ENCODE measurements at places on chromosomes 16 and 17. TPM values are rescaled to one million over a fixed set of nuclear protein-coding genes. Genes with fewer than 3 reads are reported as not detected.
A peak's percentile ranks its signal among the peaks of the same experiment; 100 is the strongest.

Gene IKZF3
- 2.8 TPM for total RNA-seq

- H3K4me3 ChIP-seq = peak overlapping the region; percentile 95
- peak; percentile 88 for DNase-seq
- no peaks in the 10 kb centered on the region for H3K27me3 ChIP-seq
- peaks cover 4% of the 10 kb centered on the region for H3K36me3 ChIP-seq
- H3K27ac ChIP-seq = peak overlapping the region; percentile 99
- peaks cover 7% of the 10 kb centered on the region for H3K4me1 ChIP-seq
Observed at GRCh38 chr17:73192206-73192893, 505 bp upstream of the COG1 start.

GRCh38 chr17:57505841-57506773, 239.0 kb downstream of the CCDC182 start:
- DNase-seq = no peak
- H3K27me3 ChIP-seq = no peaks in the 10 kb centered on the region
- no peak overlapping the region for H3K4me3 ChIP-seq
- no peaks in the 10 kb centered on the region for H3K4me1 ChIP-seq
- H3K36me3 ChIP-seq = no peaks in the 10 kb centered on the region
- H3K27ac ChIP-seq = no peak overlapping the region

Gene TMEM238L
- total RNA-seq = not detected

- no peak overlapping the region for H3K27ac ChIP-seq
- no peaks in the 10 kb centered on the region for H3K36me3 ChIP-seq
- H3K27me3 ChIP-seq = no peaks in the 10 kb centered on the region
- H3K4me1 ChIP-seq = peaks cover 31% of the 10 kb centered on the region
- H3K4me3 ChIP-seq = no peak overlapping the region
Observed at GRCh38 chr17:49631496-49631895, 46.4 kb downstream of the SPOP start.

Gene PLK1
- 104 TPM for total RNA-seq

GRCh38 chr16:26598061-26598460, 468.7 kb upstream of the C16orf82 start:
- DNase-seq = no peak
- no peak overlapping the region for H3K4me3 ChIP-seq
- H3K4me1 ChIP-seq = peaks cover 13% of the 10 kb centered on the region
- H3K36me3 ChIP-seq = no peaks in the 10 kb centered on the region

DNA sequence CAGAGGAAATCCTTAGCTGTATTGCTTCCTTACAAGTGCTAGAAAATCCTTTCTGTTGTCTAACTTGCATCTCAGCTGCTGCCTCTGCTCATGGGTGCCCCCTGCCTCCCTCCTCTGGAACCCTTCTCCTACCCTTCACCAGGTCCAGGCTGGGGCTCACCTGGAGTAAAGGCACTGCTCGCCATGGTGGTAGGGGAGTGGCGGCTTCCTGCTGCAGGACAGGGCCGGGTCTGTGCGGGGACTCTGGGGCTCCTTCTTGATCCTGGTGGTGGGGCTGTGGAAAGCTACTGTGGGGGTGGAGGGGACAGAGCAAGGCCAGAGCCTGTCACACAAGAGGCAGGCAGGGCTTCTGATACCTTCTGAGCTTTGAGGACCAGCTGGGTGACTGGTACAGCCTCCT, 12.4 kb downstream of the ETV4 start:
- no peak for DNase-seq
- H3K36me3 ChIP-seq = no peaks in the 10 kb centered on the region
- H3K4me3 ChIP-seq = no peak overlapping the region
- peaks cover 18% of the 10 kb centered on the region for H3K4me1 ChIP-seq
- no peaks in the 10 kb centered on the region for H3K27me3 ChIP-seq
- H3K27ac ChIP-seq = no peak overlapping the region

Gene ACSM5
- not detected for total RNA-seq

DNA sequence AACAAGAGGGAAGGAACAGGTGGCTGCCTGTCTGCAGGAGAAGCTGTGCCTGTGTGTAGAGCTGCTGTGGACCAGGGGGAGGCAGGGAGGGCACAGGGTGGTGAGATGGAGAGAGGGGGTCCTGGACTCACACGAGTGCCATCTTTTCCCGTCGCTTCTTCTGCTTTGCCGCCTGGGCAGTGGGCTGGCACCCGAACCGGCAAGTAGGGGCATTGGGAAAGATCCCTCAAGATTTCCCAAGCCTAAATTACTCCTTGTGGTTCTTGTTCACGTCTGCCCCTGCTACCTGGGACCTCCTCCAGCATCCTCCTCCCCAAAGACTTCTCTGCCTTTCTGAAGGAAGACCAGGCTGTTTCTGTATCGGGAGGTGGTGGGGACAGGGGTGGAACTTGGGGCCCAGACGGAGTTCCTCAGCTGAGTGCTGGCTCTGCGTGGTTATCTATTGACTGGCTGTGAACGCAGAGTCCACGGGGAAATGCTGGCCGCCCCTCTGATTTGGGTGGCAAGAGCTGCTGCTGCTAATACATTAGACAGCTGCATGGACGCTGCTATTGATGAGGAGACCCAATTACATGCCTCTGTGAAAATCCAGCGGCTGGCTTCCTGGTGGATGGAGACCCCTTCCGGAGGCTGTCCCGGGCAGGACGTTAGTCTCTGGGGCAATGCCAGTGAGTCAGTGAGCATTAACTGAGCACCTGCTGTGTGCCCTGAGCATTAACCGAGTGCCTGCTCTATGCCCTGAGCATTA, 114.5 kb downstream of the OR1D5 start:
- H3K4me1 ChIP-seq = no peaks in the 10 kb centered on the region
- H3K27me3 ChIP-seq = no peaks in the 10 kb centered on the region
- no peak for DNase-seq

GRCh38 chr16:17836868-17837602, 366.3 kb upstream of the XYLT1 start:
- H3K4me3 ChIP-seq = no peak overlapping the region
- no peak for DNase-seq
- no peaks in the 10 kb centered on the region for H3K36me3 ChIP-seq
- no peaks in the 10 kb centered on the region for H3K27me3 ChIP-seq
- H3K27ac ChIP-seq = no peak overlapping the region
- H3K4me1 ChIP-seq = no peaks in the 10 kb centered on the region

DNA sequence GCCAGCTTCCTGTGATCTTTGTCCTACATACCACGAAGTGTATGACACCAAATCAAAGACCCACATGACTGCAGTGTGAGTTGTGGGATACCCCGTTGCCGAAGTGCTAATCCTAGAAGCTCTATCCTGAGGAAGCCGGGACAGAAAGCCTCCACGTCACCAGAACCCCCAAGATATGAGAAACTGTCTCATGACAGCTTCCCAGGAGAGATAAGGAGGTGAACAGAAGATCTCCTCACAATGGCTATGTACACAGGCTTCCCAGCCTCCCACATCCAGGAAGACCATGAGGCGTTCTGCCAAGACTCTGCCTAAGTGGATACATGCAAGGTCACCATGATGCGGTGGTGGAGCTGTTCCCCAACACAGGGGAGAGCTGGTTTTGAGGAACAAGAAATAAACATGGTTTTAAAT, 37.1 kb downstream of the TRIM25 start:
- no peaks in the 10 kb centered on the region for H3K4me1 ChIP-seq
- no peaks in the 10 kb centered on the region for H3K36me3 ChIP-seq
- no peak overlapping the region for H3K27ac ChIP-seq
- no peak overlapping the region for H3K4me3 ChIP-seq
- H3K27me3 ChIP-seq = no peaks in the 10 kb centered on the region

DNA sequence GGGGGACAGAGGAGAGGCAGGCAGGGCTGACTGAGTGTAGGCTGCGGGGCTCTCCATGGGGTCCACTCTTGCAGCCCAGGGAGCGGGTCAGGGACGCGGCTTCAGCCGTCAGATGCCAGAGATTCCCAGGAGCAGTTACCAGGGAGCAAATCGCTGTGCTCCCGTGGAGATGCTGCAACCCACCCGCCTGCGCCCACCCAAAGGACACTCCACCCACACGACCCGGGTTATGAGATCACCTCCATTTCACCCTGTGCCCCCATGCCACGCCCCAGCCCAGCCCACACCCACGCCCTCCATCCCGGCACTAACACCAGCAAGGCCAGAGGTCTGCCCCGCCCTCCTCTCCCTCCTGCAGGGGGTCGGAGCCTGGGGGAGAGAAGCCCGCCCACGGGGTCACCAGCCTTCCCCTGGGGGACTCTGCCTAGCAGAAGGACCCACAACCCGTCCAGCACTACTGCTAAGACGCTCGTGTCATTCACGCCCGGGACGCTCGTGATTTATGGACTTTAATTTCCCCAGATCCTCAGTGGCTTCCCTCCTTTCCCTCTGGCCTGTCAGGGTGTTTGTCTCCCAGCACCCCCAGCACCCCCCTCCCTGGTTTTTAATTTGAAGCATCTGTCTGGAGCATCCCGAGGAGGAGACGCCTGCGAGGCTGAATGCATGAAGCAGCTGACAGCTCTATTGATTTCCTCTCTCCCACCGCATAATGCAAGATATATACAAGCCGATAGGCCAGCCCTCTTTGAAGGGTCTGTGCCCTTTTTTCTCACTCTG, 6.7 kb upstream of the RPL38 start:
- peaks cover 1% of the 10 kb centered on the region for H3K27me3 ChIP-seq
- H3K36me3 ChIP-seq = no peaks in the 10 kb centered on the region
- H3K4me1 ChIP-seq = peaks cover 16% of the 10 kb centered on the region
- no peak for DNase-seq
- no peak overlapping the region for H3K4me3 ChIP-seq
- H3K27ac ChIP-seq = no peak overlapping the region

Gene KRT27
- total RNA-seq = not detected

DNA sequence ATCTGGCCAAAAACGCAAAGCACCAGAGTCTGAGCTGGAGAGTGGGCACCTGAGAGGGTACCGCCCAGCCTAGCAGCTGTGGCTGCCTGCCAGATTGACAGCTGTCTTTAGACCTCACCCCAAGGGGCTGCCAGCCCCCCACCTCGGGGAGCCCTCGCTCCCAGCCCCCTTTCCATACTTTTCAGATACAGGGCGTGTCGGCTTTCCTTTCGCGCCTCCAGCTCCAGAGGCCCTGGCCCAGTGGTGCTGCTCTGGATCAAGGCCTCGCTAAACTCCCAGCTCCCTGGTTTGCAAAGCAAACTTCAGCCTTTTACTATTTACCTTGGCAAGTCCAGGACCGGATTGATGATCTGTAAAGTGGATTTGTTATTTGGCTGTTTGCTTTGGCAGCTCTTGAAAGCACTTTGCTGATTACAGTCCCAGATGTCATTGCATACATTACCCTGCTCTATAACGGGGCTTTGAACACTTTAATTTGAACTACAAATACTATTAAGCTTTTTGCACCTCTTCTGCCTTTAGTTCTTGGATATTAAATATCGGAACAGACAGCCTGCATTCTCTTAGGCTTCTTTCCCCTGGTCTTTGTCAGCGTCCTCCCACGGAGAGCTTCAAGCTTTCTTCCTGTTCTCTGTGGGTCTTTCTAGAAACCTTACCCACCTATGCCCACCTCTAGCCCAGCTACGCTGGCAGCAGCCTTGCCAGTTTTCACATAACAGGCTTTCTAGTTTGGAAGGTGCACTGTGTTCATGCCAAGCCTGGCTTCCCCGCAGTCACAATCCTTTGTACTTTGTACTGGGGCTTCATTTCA, 63.6 kb upstream of the TBX2 start:
- no peak for DNase-seq
- H3K27ac ChIP-seq = no peak overlapping the region
- peaks cover 24% of the 10 kb centered on the region for H3K4me1 ChIP-seq
- H3K27me3 ChIP-seq = no peaks in the 10 kb centered on the region

GRCh38 chr17:2172077-2172851, 117.4 kb downstream of the HIC1 start:
- no peak overlapping the region for H3K4me3 ChIP-seq
- H3K36me3 ChIP-seq = no peaks in the 10 kb centered on the region
- H3K27ac ChIP-seq = no peak overlapping the region
- DNase-seq = no peak
- no peaks in the 10 kb centered on the region for H3K4me1 ChIP-seq

GRCh38 chr16:86011532-86011931, 112.6 kb downstream of the IRF8 start:
- no peak overlapping the region for H3K4me3 ChIP-seq
- no peak overlapping the region for H3K27ac ChIP-seq
- peak; percentile 7 for DNase-seq
- no peaks in the 10 kb centered on the region for H3K27me3 ChIP-seq

DNA sequence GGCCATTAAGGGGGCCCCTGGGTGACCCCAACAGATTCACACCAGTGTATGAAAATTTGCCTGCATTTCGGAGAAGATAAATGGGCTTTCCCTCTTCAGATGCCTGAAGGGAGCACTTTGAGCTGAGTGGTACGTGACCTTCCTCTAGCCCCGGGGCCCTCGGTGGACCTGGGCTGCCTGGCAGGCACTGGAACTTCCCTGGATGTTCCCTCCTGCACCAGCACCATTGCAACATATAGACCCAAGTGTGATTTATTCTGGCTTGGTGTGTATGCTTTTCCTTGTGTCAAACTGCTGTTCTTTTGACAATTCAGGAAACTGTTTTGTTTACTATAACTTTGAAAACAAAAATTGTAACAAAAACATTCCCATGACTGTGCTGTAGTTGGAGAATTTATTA, 93.8 kb downstream of the TNFRSF13B start:
- no peak overlapping the region for H3K27ac ChIP-seq
- no peaks in the 10 kb centered on the region for H3K36me3 ChIP-seq
- no peaks in the 10 kb centered on the region for H3K4me1 ChIP-seq
- no peaks in the 10 kb centered on the region for H3K27me3 ChIP-seq

- peaks cover 26% of the 10 kb centered on the region for H3K4me1 ChIP-seq
- no peak overlapping the region for H3K27ac ChIP-seq
- DNase-seq = peak; percentile 48
- H3K27me3 ChIP-seq = no peaks in the 10 kb centered on the region
- H3K4me3 ChIP-seq = no peak overlapping the region
Observed at GRCh38 chr17:50697663-50698272, 9.9 kb downstream of the ANKRD40 start.

DNA sequence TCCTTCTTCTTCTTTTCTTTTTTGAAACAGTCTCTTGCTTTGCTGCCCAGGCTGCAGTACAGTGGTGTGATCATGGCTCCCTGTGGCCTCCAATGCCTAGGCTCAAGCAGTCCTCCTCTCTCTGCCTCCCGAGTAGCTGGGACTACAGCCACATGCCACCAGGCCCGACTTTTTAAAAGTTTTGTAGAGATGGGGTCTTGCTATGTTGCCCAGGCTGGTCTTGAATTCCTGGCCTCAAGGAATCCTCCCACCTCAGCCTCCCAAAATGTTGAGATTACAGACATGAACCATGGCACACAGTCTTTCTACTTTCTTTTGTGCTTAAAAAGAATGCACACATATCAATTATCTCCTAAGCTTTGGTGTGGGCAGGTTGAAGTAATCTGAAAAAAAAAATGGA, 61.0 kb upstream of the DNAJA2 start:
- no peak for DNase-seq
- no peak overlapping the region for H3K4me3 ChIP-seq
- H3K27me3 ChIP-seq = no peaks in the 10 kb centered on the region
- no peaks in the 10 kb centered on the region for H3K4me1 ChIP-seq

Gene NGFR
- total RNA-seq = 1.6 TPM

Gene MFSD6L
- total RNA-seq = not detected

Gene OTOP3
- total RNA-seq = not detected
